ENCODE measurements at places on chromosomes 6 and 20.
A peak's percentile ranks its signal among the peaks of the same experiment; 100 is the strongest.

GRCh38 chr20:48916699-48917098 is 4.8 kb upstream of the ARFGEF2 start:
- DNase-seq: no peak

DNA sequence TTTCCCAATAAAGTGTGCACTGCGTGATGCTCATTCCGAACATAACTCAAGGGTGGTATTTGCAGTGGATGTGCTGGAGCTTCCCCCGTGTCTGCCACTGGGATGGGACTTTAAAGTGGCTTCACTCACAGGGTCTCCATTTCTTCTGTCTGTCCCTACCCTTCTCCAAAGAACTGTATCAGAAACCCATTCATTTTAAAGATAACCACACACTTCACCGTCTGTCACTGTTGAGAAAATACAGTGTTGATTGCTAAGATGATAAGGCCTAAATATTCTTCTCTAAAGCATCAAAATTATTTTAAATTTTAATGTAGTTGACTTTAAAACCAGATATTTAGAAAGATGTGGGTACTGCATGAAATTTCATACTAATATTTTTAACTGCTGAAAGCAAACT is 161.4 kb downstream of the TMEM242 start:
- no peak for DNase-seq

- DNase-seq: peak; percentile 53
Measured at GRCh38 chr6:41688256-41688965, 47.0 kb downstream of the TFEB start.

- no peak for DNase-seq
Measured at GRCh38 chr20:32019563-32020463, 9.6 kb downstream of the CCM2L start.

GRCh38 chr6:147311218-147311617 is 107.0 kb downstream of the STXBP5 start:
- no peak for DNase-seq

DNA sequence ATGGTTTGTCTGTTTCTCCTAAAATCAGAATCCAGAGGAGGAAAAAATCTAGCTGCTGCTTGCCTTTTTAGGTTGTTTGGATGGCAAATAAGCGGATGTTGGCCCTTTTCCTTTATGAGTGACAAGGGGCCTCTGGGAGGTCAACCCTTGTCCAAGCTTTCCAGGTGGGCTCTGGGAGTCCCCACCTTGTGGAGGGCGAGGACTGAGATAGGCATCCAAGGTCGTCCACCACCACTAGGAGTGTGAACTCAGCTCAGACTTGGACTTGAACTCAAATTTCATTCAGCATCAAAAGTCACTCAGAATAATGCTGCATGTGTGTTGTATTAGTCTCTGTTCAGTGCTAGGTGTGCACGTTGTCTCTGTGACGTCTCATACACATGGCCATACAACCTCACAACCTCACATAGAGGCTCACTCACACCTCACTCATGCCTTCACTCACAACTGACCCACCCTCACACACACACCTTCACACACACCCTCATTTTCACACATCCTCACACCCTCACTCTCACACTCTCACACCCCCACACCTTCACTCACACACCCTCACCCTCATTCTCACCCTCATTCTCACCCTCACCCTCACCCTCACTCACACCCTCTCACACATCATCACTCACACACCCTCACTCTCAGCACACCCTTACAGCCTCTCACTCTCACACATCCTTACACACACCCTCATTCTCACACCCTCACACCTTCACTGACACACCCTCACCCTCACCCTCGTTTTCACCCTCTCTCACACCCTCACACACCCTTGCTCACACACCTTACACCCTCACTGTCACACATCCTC is 18.0 kb downstream of the DYNLT1 start:
- DNase-seq: no peak

- no peak for DNase-seq
Measured at GRCh38 chr6:51382847-51383246, 564.2 kb downstream of the TFAP2B start.

DNA sequence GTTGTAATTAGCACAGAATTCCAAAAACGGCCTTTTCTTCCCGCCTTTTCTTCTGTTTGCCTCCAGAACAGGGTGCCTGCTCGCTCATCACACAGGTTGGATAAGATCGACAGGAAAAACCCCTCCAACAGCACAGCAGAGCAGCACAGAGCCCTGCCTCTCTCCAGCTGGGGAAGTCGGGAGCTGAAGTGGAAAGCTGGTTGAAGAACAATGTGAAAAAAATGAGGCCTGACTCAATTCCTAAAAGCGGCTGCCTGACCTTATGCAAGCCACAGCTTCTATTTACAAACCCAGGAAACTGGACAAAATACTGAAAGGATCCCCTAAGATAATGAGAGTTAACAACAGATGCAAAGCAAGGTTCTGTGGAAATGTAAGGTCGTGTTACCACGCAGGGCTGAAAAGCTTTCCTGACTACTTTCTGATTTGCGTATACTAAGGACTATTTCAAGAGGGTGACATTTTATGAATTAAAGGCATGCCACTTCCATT is 116.9 kb downstream of the TTLL2 start:
- DNase-seq: no peak

- no peak for DNase-seq
Measured at GRCh38 chr6:88856566-88856965, 106.9 kb downstream of the RNGTT start.

GRCh38 chr20:24658920-24659660 is 189.7 kb downstream of the SYNDIG1 start:
- no peak for DNase-seq

DNA sequence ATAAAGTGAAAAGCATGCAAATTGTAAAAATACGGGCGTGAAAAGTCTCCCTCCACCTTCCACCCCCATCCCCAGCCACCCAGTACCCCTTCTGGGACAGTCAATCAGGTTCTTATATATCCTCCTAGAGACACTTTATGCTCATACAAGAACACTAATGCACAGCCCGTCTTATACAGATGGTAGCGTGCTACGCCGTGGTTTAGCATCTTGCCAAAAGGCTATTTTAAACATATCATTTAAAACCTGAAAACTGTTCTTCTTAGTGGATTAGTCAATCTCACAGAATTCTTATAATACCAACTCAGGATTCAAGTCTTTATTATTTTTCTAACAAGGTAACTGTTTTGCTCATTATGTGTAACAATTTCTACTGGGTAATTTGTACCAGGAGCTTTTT is 57.2 kb upstream of the MRPS10 start:
- no peak for DNase-seq

DNA sequence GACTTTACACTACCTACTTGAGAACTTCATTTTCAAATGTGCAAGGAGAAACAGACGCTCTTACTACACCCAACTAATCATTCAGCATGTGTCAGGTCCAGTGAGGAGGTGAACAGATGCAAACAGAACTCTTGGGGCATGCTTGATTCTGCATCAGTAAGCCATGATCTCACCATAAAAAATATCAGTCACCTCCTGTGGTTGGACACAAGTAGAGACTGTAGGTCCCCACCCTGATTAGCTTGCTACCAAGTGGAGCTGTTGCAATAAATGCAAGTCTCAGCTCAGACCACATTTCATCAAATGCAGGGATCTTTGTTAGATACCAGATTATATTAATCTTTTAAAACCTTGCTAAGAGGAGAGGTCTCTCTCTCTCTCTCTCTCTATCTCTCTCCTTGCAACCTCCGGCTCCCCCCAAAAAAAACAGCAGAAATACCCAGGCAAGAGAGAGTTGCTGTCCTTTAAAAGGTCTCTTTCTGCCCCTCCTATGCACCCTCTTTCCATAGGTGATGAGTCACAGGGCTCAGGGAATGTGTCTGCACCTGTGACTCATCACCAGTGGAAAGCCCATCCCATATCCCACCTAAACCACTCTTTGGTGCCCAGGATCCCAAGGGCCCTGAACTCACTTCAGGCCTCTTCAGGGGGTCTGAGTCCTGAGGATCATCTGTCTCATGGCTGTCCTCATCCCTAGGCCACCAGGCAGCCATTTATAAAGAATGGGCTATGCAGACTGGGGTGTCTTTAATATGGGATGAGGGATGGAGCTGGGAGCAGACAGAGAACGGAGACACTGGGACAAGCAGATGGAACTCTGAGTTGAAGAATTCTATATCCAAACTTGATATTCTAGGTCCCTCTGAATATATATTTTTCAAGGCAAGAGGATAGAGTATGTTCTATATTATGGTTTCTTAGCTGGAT is 154.5 kb downstream of the QRSL1 start:
- DNase-seq: no peak

GRCh38 chr6:154740658-154741057 is 7.4 kb downstream of the SCAF8 start:
- no peak for DNase-seq

DNA sequence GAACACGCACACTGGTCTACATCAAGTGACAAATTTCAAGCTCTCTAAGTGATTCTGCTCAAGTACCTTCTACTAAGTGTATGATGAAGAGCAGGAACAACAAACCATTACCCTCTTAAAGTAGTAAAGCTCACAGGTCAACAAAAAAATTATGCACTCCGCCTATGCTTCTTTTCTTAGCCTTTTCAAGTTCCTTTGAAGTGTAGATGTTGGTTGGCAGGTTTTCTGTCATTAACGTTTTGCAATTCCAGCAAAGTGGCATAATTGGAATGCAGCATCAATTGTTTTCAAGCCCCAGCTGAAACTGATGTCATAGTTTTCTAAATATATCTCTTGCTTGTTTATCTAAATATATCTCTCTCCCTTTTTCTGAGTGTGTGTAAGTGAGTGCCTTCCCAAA is 396.9 kb upstream of the EYS start:
- no peak for DNase-seq

DNA sequence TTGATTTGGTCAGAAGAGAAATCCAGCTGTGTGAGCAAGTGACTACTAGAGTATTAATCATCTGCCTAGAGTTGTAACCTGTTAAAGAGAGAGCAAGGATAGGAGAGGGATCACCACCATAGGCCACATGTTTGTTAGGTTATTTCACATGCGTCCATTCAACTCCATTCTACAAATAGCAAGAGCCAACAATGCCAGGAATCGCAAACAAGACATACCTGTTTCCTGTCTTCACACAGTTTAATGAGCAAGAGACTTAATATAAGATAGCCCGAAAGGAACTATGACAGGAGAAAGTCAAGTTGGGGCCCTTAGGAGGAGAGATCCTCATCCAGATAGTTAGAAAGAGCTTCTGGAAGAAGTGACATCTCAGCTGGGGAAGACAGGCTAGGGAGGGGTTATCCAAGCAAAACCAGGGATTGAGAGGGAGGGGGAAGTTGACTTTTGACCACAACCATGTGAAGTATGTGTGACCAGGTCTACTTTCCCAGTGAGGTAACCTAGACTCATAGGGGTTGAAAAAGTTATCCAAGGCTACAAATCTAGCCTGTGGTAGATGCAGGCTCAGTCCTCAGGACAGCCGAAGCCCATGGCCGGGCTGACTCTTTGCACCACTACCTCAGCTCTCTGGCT is 147.4 kb downstream of the ALDH8A1 start:
- no peak for DNase-seq

DNA sequence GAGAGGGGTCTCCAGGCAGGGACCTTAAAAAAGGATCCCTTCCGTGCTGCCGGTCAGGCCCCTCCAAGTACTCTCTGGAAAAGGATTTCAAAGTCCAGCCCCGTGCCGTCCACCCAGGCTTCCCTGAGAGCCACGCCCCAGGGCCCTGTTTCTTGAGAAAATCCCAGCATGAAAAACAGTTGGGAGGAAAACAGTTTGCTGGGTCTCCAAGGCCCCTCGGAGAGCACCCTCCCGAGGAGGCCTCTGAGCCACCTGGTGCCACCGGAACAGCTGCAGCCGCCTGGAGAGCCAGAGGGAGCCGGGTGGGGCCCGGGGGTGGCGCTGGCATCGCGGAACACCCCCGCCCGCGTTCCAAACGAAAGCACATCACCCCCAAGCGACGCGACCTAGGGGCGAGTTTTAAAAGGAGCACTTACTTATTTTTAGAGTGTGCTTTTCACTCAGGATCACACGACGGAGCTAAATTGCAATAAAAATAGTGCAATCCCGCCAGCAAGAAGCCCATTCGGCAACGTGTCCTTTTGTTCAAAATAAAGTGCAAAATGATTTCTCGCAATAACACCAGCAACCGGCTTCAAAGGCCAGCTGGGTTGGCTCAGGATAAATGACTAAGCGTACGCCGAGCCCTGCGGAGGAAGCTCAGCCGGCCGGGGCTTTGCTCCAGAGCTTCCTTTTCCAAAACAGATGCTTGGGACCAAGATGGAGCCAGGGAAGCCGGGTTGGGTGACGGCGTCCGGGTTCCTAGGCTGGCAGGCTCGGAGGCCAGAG is 64.2 kb downstream of the YTHDF1 start:
- peak; percentile 51 for DNase-seq

- no peak for DNase-seq
Measured at GRCh38 chr6:45049188-45049843, 278.8 kb upstream of the RUNX2 start.

GRCh38 chr20:46004187-46004586 is 4.5 kb upstream of the MMP9 start:
- no peak for DNase-seq

GRCh38 chr6:89131599-89131998 is 13.7 kb upstream of the SRSF12 start:
- DNase-seq: no peak

DNA sequence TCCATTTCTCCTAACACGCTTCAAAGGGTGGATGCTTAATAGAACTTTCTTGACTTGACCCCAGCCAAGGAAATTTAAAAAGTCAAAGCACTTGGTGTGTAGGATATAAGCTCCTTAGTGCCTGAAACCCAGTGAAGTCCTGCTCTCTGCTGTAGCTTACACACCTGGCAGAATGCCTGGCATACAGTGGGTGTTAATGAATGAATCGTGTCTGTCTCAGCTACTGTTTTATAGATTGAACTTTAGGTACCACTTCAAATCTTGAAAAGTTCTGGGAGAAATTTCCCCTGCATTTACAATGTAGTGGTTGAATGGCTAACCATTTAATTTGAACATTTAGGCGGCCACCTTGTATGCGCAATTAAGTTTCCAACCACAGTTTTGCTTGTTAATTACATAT is 70.5 kb upstream of the ZNF217 start:
- no peak for DNase-seq

- peak; percentile 90 for DNase-seq
Measured at GRCh38 chr6:31826793-31827285, 699 bp upstream of the HSPA1B start.

DNA sequence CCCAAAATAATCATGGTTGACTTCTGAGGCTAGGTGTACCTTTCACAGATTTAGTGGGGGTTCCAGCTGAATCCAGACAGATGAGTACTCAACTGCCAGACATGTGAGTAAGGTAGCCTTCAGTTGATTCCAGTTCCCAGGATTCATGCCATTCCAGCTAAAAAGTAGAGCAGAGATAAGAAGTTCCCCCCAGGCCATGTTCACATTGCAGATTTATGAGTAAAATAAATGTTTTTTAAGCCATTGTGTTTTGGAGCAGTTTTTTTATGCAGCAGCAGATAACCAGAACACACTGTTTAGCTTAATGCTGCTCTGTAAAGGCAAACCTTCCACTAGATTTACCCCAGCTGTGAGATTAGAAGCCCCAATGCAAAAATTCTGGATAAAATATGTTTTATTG is 245.0 kb downstream of the RFPL4B start:
- no peak for DNase-seq

DNA sequence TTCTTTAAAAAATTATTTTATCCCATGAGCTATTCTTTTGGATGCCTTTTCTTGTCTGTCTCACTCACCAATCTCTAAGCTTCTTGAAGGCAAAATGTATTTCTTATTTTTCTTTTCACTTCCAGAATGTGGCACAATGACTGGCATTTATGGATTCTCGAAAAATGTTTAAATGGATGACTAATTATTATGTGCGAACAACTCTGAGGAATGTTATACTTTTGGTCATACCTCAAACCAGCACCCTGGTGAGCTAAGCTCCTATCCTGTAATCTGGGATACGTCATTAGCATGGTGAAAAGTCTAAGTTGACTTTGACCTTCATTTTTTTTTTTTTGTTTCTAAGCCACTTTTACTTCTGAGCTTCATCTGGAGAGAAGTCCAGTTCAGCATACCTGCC is 214.0 kb upstream of the CEP162 start:
- DNase-seq: no peak
